Uterus (tissue), 4 donors: ENCODE measurements at places on chromosomes 16 and 17.

- no peaks in the 10 kb centered on the region for H3K4me1 ChIP-seq
- peak overlapping the region; percentile 16 for H3K27ac ChIP-seq
- no peak for DNase-seq
- H3K4me3 ChIP-seq: peak overlapping the region; percentile 66
- no peaks in the 10 kb centered on the region for H3K36me3 ChIP-seq
Observed at GRCh38 chr16:17468611-17469010, 2.1 kb downstream of the XYLT1 start.

GRCh38 chr16:57279780-57280638 is 4.5 kb downstream of the PLLP start:
- peaks cover 8% of the 10 kb centered on the region for H3K4me1 ChIP-seq
- DNase-seq: no peak
- no peak overlapping the region for H3K27ac ChIP-seq
- H3K27me3 ChIP-seq: no peaks in the 10 kb centered on the region
- no peaks in the 10 kb centered on the region for H3K36me3 ChIP-seq
- no peak overlapping the region for H3K4me3 ChIP-seq

GRCh38 chr16:30741461-30741914 is 6.7 kb upstream of the PHKG2 start:
- no peak overlapping the region for H3K4me3 ChIP-seq
- no peaks in the 10 kb centered on the region for H3K27me3 ChIP-seq
- no peaks in the 10 kb centered on the region for H3K4me1 ChIP-seq

DNA sequence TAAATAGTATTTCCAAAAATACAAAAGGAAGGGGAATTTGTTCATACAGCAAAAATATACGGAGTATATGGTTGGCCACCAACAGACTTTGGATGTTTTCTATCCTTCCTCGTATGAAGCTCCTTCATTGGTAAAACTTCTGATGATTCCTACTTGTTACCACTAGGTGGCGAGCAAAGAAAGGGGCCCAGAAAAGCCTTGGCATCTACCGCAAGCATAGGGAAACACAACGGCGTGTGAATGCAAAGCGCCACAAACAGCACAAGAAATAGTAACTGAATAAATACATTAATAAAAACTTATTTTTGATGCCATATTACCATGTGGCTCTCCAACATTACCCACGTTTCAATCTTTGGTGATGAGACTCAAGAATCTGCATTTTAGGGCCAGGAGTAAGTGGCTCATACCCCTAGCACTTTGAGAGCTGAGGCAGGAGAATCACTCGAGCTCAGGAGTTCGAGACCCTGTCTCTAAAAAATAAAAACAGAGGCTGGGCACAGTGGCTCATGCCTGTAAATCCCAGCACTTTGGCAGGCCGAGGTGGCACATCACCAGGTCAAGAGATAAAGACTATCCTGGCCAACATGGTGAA is 34.5 kb downstream of the YWHAE start:
- no peaks in the 10 kb centered on the region for H3K27me3 ChIP-seq
- no peaks in the 10 kb centered on the region for H3K36me3 ChIP-seq
- peaks cover 19% of the 10 kb centered on the region for H3K4me1 ChIP-seq
- DNase-seq: peak; percentile 69
- H3K4me3 ChIP-seq: no peak overlapping the region

- no peak overlapping the region for H3K27ac ChIP-seq
- H3K4me3 ChIP-seq: no peak overlapping the region
- no peaks in the 10 kb centered on the region for H3K27me3 ChIP-seq
- no peaks in the 10 kb centered on the region for H3K4me1 ChIP-seq
- H3K36me3 ChIP-seq: no peaks in the 10 kb centered on the region
Observed at GRCh38 chr17:56045872-56046271, 107.4 kb upstream of the ANKFN1 start.

GRCh38 chr17:5248821-5249479 is 14.3 kb upstream of the SCIMP start:
- no peaks in the 10 kb centered on the region for H3K4me1 ChIP-seq
- no peak overlapping the region for H3K4me3 ChIP-seq
- H3K27me3 ChIP-seq: no peaks in the 10 kb centered on the region

GRCh38 chr16:1991948-1992703 is 2.4 kb downstream of the SYNGR3 start:
- H3K4me1 ChIP-seq: peaks cover 16% of the 10 kb centered on the region
- DNase-seq: peak; percentile 83
- no peak overlapping the region for H3K27ac ChIP-seq
- H3K4me3 ChIP-seq: no peak overlapping the region

- H3K27ac ChIP-seq: no peak overlapping the region
- H3K36me3 ChIP-seq: no peaks in the 10 kb centered on the region
- H3K27me3 ChIP-seq: no peaks in the 10 kb centered on the region
Observed at GRCh38 chr17:18950944-18951905, 740 bp upstream of the SLC5A10 start.

- H3K27me3 ChIP-seq: no peaks in the 10 kb centered on the region
- H3K4me1 ChIP-seq: no peaks in the 10 kb centered on the region
- H3K36me3 ChIP-seq: no peaks in the 10 kb centered on the region
Observed at GRCh38 chr17:31820691-31821435, 38.2 kb downstream of the COPRS start.

DNA sequence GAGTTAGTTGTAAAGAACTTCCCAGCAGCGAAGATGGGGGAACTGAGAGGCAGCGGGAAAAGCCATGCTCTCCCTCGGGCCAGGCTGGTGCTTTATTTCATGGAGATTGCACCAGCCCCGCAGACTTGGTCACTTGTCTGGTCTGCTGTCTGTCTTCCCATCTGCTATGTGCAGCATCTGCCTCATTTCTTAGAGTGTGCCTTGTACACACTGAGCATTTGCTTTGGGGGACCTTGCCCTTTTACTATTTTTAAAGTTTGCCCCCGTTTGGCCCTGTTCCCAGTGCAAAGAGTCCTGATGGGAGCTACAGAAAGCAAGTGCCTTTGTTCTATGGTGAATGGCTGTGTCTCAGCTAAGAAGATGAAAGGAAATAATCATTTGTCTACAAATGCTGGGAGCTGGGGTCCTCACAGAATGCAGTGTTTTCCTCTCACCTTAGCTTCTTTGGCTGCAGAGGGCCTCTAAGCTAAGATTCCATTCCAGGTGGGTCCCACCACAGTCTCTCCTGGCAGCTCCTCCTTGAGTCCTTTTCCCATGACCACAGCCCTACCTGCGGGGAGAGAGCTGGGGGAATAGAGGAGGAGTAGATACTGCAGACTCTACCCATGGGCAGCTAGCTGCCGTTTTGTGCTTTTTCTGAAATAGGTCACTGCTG is 25.1 kb upstream of the CNOT1 start:
- no peaks in the 10 kb centered on the region for H3K36me3 ChIP-seq
- H3K4me3 ChIP-seq: no peak overlapping the region
- no peaks in the 10 kb centered on the region for H3K4me1 ChIP-seq
- DNase-seq: no peak
- no peak overlapping the region for H3K27ac ChIP-seq

GRCh38 chr16:12802661-12803060 is 1.0 kb downstream of the CPPED1 start:
- H3K27ac ChIP-seq: no peak overlapping the region
- H3K4me3 ChIP-seq: no peak overlapping the region
- H3K36me3 ChIP-seq: no peaks in the 10 kb centered on the region
- H3K4me1 ChIP-seq: no peaks in the 10 kb centered on the region

DNA sequence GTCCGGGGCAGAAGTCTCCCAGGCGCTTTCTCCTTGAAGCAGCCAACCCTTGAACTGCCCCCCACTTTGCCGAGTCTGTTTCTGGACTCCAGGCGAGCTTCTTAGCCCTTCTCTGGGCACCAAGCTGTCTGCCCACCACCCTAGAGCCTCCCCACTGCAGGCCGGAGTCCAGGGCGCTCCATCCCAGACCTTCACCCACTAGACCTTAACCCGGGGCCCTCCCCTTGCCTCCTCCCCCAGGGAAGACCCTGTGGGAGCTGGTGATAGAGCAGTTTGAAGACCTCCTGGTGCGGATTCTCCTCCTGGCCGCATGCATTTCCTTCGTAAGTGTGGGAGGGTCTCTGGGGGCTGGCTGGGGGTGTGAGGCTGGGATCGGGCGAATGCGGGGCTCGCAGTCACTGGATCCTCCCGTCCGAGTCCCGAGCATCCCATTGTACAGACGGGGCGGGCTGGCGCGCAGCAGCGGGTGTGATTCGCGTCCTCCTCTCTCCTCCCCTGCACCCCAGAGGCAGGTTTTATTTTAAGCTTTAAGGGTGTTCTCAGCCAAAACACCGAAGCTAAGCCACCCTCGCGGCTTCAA is 1.1 kb downstream of the ATP2A1 start:
- no peak for DNase-seq
- peaks cover 10% of the 10 kb centered on the region for H3K4me1 ChIP-seq
- no peaks in the 10 kb centered on the region for H3K27me3 ChIP-seq
- H3K27ac ChIP-seq: peak overlapping the region; percentile 42
- peak overlapping the region; percentile 49 for H3K4me3 ChIP-seq
- no peaks in the 10 kb centered on the region for H3K36me3 ChIP-seq

DNA sequence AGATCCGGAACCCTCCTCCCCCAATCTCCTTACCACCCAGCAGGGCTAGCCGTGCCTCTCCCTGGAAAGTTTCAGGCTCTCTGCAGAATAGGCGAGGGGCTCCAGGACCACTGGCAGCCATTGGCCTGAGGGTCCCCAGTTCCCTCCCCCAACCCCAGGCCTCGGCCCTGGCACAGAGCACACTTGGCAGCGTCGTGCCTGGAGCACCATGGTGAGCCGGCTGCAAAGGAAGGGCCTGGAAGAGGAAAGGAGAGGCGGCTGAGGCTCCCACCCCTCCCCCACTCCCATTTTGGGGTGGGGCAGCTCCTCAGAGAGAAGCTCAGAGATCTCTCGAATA is 369 bp upstream of the BTBD17 start:
- H3K4me3 ChIP-seq: no peak overlapping the region
- no peak for DNase-seq
- H3K36me3 ChIP-seq: no peaks in the 10 kb centered on the region
- H3K27me3 ChIP-seq: peaks cover 17% of the 10 kb centered on the region

- no peaks in the 10 kb centered on the region for H3K27me3 ChIP-seq
- no peak overlapping the region for H3K27ac ChIP-seq
- no peak for DNase-seq
- no peak overlapping the region for H3K4me3 ChIP-seq
- H3K4me1 ChIP-seq: no peaks in the 10 kb centered on the region
- no peaks in the 10 kb centered on the region for H3K36me3 ChIP-seq
Observed at GRCh38 chr16:17206712-17207111, 264.0 kb downstream of the XYLT1 start.

GRCh38 chr16:25141648-25142047 is 30.1 kb downstream of the LCMT1 start:
- H3K4me3 ChIP-seq: no peak overlapping the region
- no peaks in the 10 kb centered on the region for H3K36me3 ChIP-seq
- DNase-seq: peak; percentile 58

DNA sequence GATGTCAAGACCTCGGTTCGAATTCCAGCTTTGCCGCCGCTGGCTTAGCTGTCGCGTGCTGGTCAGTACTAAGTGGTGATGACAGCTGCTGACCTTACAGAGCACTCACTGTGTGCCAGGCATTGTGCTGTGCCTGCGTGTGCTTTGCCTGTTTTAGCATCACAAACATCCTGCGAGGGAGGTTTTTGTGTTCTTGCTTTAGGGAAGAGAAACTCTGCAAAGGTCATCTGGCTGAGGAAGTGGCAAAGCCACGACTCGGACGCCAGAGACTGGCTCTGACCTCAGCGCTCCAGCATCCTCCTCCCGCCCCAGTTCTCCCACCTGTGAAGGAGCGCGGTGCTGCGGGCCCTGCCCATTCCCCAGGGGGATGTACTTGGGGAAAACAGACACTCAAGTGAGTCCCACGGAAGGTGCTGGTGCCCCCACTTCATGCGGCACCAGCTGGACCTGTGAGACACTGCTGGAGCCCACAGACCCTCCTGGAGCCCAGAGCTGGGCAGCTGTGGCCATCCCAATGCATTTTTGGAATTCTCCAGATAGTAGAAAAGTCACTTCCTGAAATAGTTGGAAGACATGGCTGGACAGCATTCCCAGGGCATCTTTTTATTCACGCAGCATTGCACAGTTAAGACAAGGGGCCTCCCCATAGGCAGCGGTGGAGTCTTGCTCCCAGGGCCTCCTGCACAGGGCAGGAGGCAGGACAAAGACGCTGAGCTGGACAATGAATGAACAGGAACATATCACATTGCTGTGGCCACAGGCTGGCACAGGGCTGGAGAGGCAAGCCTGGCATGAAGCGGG is 20.0 kb upstream of the HERPUD1 start:
- H3K36me3 ChIP-seq: no peaks in the 10 kb centered on the region
- H3K4me1 ChIP-seq: no peaks in the 10 kb centered on the region
- no peak overlapping the region for H3K27ac ChIP-seq
- H3K27me3 ChIP-seq: no peaks in the 10 kb centered on the region
- H3K4me3 ChIP-seq: no peak overlapping the region

- no peaks in the 10 kb centered on the region for H3K27me3 ChIP-seq
- H3K36me3 ChIP-seq: no peaks in the 10 kb centered on the region
- no peaks in the 10 kb centered on the region for H3K4me1 ChIP-seq
- peak overlapping the region; percentile 82 for H3K27ac ChIP-seq
Observed at GRCh38 chr17:8121681-8122421, 2.1 kb downstream of the HES7 start.

- no peak overlapping the region for H3K4me3 ChIP-seq
- no peaks in the 10 kb centered on the region for H3K4me1 ChIP-seq
- no peaks in the 10 kb centered on the region for H3K36me3 ChIP-seq
- no peaks in the 10 kb centered on the region for H3K27me3 ChIP-seq
- no peak overlapping the region for H3K27ac ChIP-seq
Observed at GRCh38 chr17:35605678-35606077, 18.6 kb downstream of the AP2B1 start.

DNA sequence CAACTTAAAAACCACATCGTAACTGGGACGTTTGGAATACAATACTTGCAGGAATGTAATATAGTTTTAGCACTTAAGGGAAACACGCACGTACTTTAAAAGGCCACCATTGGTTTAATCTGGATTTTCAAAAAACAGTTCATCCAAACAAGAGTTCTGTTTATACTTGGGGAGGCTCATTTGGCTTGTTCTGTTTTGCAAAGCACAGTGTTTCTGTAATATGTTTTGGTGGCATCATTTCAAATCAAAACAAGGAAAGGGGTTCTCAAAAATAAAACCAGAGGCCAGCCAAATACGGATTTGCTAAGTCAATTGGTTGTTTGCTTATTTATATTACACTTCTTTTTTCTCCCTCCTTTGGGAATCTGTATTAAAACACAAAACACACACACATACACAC is 656.1 kb upstream of the SOX9 start:
- no peak overlapping the region for H3K4me3 ChIP-seq
- no peaks in the 10 kb centered on the region for H3K4me1 ChIP-seq
- no peaks in the 10 kb centered on the region for H3K36me3 ChIP-seq
- H3K27me3 ChIP-seq: peaks cover 3% of the 10 kb centered on the region
